NCI-H2029 treated with DMSO at 0.1 percent for 48 hours (cell line): ENCODE measurements at places on chromosomes 2 and 18.

GRCh38 chr18:7068871-7069590 is 48.6 kb downstream of the LAMA1 start:
- DNase-seq: no peak

DNA sequence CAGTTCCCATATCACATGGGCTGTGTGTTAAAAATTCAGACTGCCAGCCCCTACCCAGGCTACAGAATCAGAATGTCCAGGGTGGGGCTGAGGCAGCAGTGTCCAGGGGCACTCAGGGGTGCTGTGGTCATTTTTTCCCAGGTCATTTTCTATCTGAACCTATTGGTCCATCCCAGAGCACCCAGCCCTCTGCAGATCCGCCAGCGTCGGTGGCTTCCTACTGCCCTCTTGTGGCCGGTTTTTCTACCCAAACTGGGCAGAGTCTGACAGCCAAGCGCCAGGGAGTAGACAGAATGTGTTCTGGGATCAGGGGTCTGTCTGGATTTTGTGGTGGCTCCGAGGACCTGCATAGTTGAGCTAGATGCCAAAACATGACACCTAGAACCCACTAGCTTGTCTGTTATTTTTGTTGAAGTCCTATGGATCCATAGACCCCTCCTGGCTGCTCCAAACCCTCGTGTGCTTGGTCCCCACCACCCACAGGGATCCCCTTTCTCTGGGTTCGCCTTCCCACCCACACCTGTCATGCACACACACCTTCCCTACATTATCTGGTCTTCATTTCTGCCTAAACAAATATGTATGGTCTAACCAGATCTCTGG is 34.1 kb upstream of the RMDN2 start:
- DNase-seq: peak; percentile 36

DNA sequence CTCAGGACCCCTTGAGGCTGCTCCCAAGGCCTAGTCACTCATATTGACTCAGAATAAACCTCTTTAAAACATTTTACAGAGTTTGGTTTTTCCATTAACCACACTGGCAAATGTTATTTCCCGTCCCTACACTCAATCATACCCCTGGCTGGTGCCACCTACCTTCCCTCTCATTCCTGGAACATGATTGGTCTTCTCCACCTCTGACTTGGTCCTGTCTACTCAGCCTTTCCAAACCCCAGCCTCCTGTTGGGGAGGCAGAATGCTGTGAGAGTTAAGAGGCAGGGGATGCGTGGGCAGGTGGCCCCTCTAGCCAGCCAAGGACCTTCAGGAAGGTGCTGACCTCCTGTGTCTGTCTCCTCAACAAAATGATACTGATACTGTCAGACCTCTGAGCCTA is 149.3 kb downstream of the CABLES1 start:
- no peak for DNase-seq

DNA sequence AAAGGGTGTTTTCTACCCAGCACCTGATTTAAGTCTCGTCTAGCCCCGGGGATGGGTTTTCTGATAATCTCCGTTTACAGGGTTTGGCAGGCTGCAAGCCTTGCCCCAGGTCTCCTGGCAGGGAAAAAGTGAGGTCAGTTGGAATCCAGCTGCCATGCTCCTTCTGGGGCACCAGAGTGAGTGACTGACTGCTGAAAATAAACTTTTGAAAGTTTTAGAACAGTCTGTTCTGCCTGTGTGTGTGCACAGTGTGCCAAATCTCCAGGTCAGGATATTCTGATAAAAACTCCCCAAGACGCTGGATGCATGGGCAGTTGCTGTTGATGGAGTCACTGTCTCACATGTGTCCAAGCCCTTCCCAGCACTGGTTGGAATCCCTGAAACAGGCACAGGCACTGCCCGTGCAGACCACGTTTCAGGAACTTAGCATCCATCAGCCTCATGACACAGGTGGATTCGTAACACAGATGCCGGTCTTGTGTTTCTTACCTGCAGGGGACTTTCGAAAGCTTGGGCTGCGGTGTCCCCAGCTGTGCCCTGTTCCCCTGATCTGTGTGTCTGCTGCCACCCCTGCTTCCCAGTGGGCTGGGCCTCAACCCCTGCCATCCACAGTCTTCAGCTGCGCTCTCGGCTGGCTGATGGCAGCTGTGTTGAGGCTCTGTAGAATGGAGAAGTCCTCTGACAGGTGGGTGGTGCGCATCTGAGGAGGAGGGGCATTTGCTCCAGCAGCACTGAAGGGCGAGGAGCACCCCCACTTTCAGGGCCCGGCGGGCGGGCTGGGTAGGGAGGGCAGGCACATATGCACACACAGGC is 65.0 kb downstream of the SH3RF3 start:
- no peak for DNase-seq

DNA sequence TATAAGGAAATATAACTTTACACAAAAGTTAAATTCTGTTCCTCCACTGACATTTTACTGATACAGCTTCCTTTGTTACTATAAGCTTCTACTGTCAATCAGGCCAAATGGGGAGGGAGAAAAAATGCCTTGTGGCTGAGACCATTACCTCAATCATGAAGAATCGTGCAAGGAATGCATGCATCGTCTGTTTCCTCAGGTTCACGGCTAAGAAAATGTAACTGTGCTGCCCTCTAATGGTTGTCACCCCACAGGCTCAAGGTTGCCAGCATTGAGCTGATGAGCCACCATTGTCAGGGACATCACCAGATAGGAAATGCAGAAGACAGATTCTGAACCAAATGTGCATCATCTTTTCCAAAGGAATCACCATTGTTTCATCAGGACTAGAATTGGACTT is 426.9 kb downstream of the CDH2 start:
- DNase-seq: peak; percentile 18

- no peak for DNase-seq
Measured at GRCh38 chr2:75896779-75897366, 186.2 kb upstream of the GCFC2 start.
